Right renal cortex interstitium (tissue), 3 donors: ENCODE measurements at places on chromosomes 3 and 15. TPM values are rescaled to one million over a fixed set of nuclear protein-coding genes. Genes with fewer than 3 reads are reported as not detected.

- no peak for DNase-seq
Measured at GRCh38 chr3:13080591-13080990, 7.4 kb upstream of the IQSEC1 start.

Gene NMD3
- 58.1 TPM for polyA plus RNA-seq

Gene FGF12
- 9.8 TPM for polyA plus RNA-seq

DNA sequence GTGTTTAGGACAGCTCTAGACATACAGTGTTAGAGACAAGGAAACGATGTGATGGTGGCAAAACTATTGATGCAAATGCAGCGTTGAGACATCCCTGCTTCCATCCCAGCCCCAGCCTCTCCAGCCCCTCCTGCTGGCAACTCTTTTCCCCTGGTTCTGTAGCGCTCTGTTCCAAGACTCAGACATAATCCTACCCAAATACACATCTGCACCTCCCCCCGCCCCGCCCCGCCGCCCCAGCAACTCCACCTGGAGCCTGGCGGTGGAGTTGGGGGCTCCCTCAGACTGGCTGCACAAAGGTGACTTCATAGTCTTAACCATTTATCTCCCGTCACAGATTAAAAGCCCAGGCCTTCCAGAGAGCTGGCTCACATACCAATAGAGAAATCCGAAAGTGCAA lies 7.2 kb upstream of the SEC22A start:
- no peak for DNase-seq

DNA sequence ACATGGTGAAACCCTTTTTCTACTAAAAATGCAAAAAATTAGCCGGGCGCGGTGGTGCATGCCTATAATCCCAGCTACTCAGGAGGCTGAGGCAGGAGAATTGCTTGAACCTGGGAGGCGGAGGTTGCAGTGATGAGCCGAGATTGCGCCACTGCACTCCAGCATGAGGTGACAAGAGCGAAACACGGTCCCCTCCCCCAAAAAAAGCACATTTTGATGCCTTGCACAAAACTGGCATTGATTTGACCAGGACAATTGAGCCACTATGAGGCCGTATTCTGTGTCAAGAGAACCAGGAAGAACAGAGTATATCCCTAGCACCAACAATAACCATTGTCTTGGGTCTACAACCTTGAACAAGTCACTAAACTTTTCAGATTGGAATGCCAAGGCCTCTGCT lies 50.6 kb downstream of the SH3BP5 start:
- no peak for DNase-seq

Gene EFCC1
- 3.0 TPM for polyA plus RNA-seq

Gene MKRN3
- 1.9 TPM for polyA plus RNA-seq

Gene ZIC1
- not detected for polyA plus RNA-seq

DNA sequence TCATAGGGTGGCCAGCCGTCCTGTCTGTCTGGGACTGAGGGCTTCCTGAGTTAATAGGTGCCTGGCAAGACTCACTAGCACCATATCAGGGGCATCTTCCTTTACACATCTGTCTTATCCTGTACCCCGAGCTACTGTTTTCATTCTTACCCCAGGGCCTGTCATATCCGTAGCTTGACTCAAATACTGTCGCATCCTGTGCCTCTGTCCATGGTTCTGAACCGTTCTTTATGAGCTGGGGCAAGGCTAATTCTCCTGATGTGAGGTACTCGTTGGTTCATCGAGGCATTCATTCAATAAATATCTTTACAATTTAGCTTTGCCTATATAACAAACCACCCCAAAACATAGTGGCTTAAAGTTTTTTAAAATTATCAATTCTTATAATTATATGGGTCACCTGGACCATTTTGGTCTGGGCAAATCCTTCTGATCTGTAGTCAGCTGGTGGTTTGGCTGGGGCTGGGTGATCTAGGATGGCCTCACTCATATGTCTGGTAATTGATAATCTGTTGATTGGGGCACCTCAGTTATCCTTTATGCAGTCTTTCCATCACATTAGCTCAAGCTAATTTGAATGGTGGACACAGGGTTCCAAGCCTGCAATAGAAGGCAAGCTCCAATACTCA lies 121.2 kb downstream of the TLE3 start:
- DNase-seq: peak; percentile 52
